Foreskin keratinocyte (primary cell): ENCODE measurements at places on chromosomes 7 and 10. TPM values are rescaled to one million over a fixed set of nuclear protein-coding genes. Genes with fewer than 3 reads are reported as not detected.

The ST8SIA6 gene
- polyA plus RNA-seq, result not detected in 2 replicates

The DDC gene
- polyA plus RNA-seq, result not detected in 2 replicates

The PSD gene
- 0.09 and 0.15 TPM in 2 replicates for polyA plus RNA-seq

The PCLO gene
- polyA plus RNA-seq, result 0.45 and 0.78 TPM in 2 replicates

The OR9A2 gene
- not detected in 2 replicates for polyA plus RNA-seq

The GPR85 gene
- polyA plus RNA-seq, result 0.56 and 0.74 TPM in 2 replicates

The NUTM2E gene
- 0.17 and 0.22 TPM in 2 replicates for polyA plus RNA-seq

The CCDC146 gene
- polyA plus RNA-seq, result 0.79 and 0.93 TPM in 2 replicates

The NKX1-2 gene
- polyA plus RNA-seq, result 2.9 and 3.0 TPM in 2 replicates

The FOXK1 gene
- 3.6 and 3.8 TPM in 2 replicates for polyA plus RNA-seq

The HOXA7 gene
- polyA plus RNA-seq, result 14.5 and 15.6 TPM in 2 replicates

The TMEM176A gene
- not detected in 2 replicates for polyA plus RNA-seq

The CALCR gene
- not detected in 2 replicates for polyA plus RNA-seq

The CASD1 gene
- polyA plus RNA-seq, result 3.0 and 3.3 TPM in 2 replicates

The CAMK2B gene
- 0.88 and 1.3 TPM in 2 replicates for polyA plus RNA-seq

The ACSM6 gene
- polyA plus RNA-seq, result not detected in 2 replicates

The NODAL gene
- 0.12 and 0.29 TPM in 2 replicates for polyA plus RNA-seq

The AIFM2 gene
- polyA plus RNA-seq, result 3.7 and 3.9 TPM in 2 replicates
